NCI-H69 (cell line): ENCODE measurements at places on chromosomes 13 and 19.

DNA sequence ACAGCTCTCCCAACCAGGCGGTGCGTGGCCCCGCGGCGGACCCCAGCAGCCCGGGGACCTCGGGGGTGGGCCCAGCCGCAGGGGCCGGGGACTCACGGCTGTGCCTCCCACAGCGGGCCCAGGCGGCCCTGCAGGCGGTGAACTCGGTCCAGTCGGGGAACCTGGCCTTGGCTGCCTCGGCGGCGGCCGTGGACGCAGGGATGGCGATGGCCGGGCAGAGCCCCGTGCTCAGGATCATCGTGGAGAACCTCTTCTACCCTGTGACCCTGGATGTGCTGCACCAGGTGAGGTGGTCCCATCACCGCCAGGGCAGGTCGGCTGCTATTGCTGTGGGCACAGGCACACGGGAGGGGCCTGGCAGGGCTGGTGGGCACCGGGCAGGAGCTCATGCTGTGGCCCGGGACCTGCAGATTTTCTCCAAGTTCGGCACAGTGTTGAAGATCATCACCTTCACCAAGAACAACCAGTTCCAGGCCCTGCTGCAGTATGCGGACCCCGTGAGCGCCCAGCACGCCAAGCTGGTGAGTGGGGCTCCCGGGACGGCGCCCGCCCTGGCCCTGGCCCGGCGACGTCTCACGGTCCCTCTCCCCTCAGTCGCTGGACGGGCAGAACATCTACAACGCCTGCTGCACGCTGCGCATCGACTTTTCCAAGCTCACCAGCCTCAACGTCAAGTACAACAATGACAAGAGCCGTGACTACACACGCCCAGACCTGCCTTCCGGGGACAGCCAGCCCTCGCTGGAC, 7.3 kb downstream of the PTBP1 start:
- no peak for DNase-seq

GRCh38 chr13:54029226-54029625, 1000.6 kb downstream of the OLFM4 start:
- DNase-seq = peak; percentile 45

DNA sequence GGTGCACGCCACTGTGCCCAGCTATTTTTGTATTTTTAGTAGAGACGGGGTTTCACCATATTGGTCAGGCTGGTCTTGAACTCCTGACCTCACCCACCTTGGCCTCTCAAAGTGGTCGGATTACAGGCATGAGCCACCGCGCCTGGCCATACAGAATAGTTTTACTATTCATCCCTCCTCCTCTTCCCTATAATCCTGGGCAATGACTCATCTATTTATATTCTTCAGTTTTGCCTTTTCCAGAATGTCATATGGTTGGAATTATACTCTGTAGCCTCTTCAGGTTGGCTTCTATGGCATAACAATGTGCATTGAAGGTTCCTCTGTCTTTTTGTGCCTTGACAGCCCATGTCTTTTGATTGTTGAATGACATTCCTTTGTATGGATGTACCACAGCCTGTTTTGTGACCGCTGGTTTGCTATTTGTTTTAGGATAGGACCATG, 22.2 kb upstream of the LRP3 start:
- DNase-seq = no peak

GRCh38 chr13:100680131-100680530, 5.5 kb upstream of the TMTC4 start:
- DNase-seq = no peak

GRCh38 chr19:13082192-13083007, 20.3 kb downstream of the LYL1 start:
- DNase-seq = peak; percentile 41

GRCh38 chr13:48429886-48430285, 17.0 kb upstream of the LPAR6 start:
- no peak for DNase-seq

GRCh38 chr19:9786342-9786741, 17.8 kb upstream of the ZNF846 start:
- DNase-seq = no peak

- peak; percentile 91 for DNase-seq
Measured at GRCh38 chr13:107765724-107766401, 449.5 kb downstream of the LIG4 start.

GRCh38 chr19:33684538-33685232, 62.9 kb downstream of the CHST8 start:
- peak; percentile 58 for DNase-seq

- no peak for DNase-seq
Measured at GRCh38 chr13:80297094-80297493, 43.8 kb downstream of the SPRY2 start.

- peak; percentile 33 for DNase-seq
Measured at GRCh38 chr19:12891553-12892021, 627 bp downstream of the GCDH start.

DNA sequence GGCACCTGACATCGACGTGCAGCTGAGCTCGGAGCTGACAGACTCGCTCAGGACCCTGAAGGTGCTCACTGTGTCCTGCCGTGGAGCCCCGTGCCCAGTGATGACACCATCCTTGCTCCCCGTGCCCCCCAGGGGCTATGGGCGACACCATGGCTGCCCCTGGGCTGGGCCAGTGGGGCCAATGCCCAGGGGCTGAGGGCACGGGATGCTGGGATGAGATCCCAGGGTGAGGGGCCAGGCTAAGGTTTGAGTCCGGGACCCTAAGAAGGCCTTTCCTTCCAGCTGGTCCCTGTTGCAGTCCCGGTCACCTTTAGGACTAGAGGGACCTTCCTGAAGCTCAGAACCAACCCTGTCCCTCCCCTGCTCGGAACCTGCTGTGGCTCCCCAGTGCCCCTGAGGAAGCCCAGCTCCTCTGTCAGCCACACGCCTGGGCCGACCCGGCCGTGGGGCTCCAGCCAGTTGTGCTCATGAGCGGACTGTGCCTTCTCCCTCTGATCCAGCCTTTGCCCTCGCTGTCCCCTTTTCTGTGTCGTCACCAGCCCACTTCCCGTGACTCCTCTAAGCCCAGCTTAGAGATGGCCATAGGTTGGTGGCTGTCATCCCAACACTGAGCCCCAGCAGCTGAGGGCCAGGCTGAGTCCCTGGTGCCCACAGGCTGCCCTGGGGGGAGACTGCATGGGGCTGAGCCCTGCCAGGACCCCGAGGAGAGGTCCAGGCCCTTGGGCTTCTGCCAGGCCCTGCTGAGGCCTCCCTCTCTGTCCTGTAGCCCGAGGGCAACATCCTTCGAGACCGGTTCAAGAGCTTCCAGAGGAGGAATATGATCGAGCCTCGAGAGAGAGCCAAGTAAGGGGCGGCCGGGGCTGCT, 10.6 kb downstream of the NOP53 start:
- DNase-seq = no peak

DNA sequence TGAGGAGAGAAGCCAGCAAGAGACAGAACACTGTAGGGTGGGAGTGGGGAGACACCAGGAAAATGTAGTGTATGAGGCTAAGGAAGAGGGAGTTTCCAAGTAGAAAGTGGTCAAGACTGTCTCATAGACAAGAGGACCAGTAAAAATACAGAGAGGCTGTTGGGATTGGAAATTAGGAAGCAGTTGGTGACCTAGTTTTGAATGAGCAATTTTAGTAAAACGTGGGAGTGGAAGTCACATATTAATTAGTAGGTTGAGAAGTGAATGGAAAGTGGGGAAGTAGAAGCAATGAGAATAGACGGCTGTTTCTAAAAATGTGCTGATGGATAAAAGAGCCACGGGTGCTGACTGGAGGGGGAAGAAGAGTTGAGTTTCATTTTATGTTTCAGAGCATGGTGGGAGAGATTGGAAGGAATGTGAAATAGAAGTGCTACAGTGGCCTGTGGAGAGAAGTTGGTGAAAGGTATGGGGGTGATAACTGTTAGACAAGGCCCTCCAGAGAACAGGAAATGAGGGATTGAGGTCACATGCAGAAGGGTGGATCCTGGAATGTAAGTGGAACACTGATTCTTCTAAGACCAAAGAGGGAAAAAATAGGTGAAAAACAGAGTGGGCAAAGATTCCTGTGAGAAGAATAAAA, 247.3 kb downstream of the MTUS2 start:
- DNase-seq = no peak

DNA sequence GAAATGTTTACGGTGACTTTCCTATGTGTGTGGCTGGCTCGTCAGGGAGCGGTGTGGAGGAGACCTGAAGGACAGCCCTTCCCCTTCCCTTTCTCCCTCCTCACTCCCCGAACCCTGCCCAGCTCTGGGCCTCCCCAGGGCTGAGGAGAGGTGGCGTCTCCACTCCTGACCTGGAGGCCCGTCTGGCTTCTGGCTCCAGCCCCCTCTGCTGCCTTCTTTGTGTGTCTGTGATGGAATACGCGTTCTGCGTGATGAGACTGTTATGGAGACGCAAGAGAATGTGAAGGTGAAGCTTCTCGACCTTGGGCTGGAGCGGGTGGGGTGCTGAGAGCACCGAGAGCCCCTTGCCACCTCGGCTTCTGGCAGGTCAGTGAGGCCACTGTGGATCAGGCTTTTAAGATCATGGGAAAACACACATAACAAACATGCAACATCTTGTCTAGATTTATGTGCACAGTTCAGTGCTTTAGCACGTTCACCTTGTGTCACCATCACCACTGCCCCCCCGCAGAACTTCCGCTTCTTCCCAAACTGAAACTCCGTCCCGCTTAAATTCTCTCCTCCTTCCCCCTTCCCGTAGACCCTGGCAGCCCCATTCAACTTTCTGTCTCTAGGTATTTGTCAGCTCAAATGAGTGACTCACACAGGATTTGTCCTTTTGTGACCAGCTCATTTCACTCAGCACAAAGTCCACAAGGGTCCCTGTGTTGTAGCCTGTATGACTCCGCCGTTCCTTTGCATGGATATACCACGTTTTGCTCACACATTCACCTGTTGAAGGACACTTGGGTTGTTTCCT, 24.7 kb downstream of the ATP11A start:
- DNase-seq = no peak

- DNase-seq = no peak
Measured at GRCh38 chr13:95783747-95784146, 106.8 kb downstream of the DNAJC3 start.

GRCh38 chr19:39328046-39328705, 7.5 kb upstream of the LRFN1 start:
- peak; percentile 81 for DNase-seq

DNA sequence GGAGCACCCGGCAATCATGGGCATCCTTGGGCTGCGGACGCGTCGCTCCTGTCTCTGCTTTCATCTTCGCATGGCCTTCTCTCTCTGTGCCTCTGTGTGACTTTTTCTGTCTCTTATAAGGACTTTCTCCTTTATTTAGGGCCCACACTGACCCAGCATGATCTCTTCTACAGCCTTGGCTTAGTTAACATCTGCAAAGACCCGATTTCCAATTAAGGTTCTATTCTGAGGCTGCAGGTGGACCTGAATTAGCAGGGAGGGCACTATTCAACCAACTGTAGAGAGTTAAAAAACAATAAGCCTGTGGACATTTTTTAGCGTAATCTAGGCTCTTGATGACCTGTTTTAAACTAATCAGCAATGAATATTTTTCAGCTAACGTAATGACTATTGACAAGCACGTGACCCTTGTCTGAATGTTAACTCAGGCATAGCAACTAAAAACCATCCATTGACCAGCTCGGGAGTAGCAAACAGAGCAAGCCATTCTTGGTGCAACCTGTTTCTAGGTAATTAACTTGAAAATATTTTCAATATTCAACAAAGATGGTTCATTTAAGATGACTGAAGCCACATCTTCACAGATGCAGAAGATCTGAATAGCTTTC, 15.2 kb downstream of the F10 start:
- no peak for DNase-seq

- DNase-seq = peak; percentile 38
Measured at GRCh38 chr13:111423168-111423785, 102.8 kb downstream of the TEX29 start.
